Naive thymus-derived CD8-positive, alpha-beta T cell (primary cell): ENCODE measurements at places on chromosomes 2 and 18. TPM values are rescaled to one million over a fixed set of nuclear protein-coding genes. Genes with fewer than 3 reads are reported as not detected.

Gene UGT1A5
- total RNA-seq = not detected

Gene QPCT
- total RNA-seq = not detected

Gene CHPF
- 3.7 TPM for total RNA-seq

Gene LYG2
- not detected for total RNA-seq

Gene RBKS
- total RNA-seq = 1.5 TPM

Gene PCARE
- total RNA-seq = not detected

Gene MROH2A
- total RNA-seq = not detected

Gene CDH19
- total RNA-seq = not detected

Gene PRPF40A
- total RNA-seq = 111 TPM

Gene AGXT
- total RNA-seq = not detected

Gene RGPD3
- total RNA-seq = not detected

Gene AP1S3
- total RNA-seq = 2.1 TPM

Gene STARD6
- not detected for total RNA-seq

Gene FOXI3
- total RNA-seq = not detected
